Esophagus squamous epithelium (tissue), 5 donors: ENCODE measurements at places on chromosomes 4 and X.

- no peak overlapping the region for H3K4me3 ChIP-seq
- H3K27me3 ChIP-seq, result no peaks in the 10 kb centered on the region
- H3K4me1 ChIP-seq, result no peaks in the 10 kb centered on the region
- no peak for DNase-seq
- no peaks in the 10 kb centered on the region for H3K36me3 ChIP-seq
- H3K27ac ChIP-seq, result no peak overlapping the region
Measured at GRCh38 chrX:116317409-116317808, 119.0 kb upstream of the SLC6A14 start.

- no peaks in the 10 kb centered on the region for H3K4me1 ChIP-seq
- H3K27ac ChIP-seq, result no peak overlapping the region
- H3K4me3 ChIP-seq, result no peak overlapping the region
- no peaks in the 10 kb centered on the region for H3K27me3 ChIP-seq
Measured at GRCh38 chr4:8365951-8366350, 74.6 kb downstream of the ACOX3 start.

DNA sequence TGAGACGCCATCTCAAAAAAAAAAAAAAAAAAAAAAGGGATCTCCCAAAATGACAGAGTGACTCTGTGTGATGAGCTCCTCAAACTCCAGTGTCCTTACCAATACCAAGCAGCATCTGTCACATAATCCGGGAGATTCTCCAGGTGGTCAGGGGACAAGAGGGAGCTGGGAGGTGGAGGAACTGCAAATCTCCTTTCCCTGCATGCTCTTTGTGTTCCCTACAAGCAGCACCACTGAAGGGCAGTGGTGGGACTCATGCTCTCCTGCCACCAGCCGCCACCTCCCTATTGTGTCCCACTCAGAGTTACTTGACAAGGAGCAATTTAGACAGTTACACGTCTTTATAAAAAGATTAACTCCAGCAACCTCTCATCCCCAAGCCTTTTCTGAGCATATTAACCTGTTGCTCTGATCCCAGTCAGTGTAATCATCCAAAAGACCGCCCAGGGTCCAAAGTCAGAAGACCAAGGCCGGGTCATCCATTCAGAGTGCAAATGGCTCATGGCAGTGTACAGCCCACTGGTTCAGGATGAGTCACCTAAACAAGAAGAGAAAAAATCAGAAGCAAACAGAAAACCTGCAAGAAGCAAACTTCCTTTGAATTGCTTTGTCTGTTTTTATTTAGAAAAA, 23.6 kb downstream of the MGST2 start:
- no peak overlapping the region for H3K27ac ChIP-seq
- H3K27me3 ChIP-seq, result no peaks in the 10 kb centered on the region
- DNase-seq, result no peak
- no peak overlapping the region for H3K4me3 ChIP-seq
- H3K36me3 ChIP-seq, result peaks cover 7% of the 10 kb centered on the region
- peaks cover 58% of the 10 kb centered on the region for H3K4me1 ChIP-seq

GRCh38 chrX:38220415-38221390, at the start of gene SRPX:
Gene SRPX, minus strand, starts transcription at chrX:38220871. Its CDS starts 79 bp downstream, at chrX:38220792.
- H3K27ac ChIP-seq, result peak within 1 kb of the TSS; percentile 16
- H3K4me1 ChIP-seq, result no peaks in the 10 kb centered on the region
- no peak for DNase-seq
- no peaks in the 10 kb centered on the region for H3K27me3 ChIP-seq

DNA sequence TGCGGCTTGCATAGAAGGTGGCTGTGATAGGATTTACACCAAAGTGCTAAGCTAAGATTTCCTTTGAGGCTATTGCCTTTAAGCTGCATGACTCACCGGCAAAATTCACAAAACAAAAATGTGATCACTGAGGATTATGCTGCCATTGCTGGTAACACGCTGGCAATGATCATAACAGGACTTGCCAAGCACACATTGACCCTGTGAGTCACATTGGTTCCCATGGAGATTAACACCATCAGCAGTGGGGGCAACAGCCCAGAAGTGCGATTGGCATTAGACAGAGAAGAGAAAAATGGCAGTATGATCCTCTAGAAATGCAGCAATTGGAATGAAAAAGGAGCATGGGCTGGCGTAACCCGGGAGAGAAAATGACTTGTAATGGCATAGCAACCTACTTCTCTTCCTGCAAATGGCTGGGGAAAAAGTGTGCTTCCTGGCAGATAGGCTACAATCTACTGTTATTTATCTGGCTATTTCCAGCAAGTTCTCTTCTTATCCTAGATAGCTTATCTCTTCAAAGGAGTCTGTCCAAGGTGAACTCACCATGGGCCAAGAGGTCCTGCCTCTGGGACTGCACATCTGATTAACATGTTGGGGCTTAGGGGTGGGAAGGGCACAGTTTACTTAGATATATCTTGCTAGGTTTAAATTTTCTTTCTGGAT, 314.2 kb upstream of the IGFBP7 start:
- DNase-seq, result no peak
- no peaks in the 10 kb centered on the region for H3K27me3 ChIP-seq
- H3K36me3 ChIP-seq, result no peaks in the 10 kb centered on the region

- no peaks in the 10 kb centered on the region for H3K4me1 ChIP-seq
- H3K4me3 ChIP-seq, result no peak overlapping the region
- DNase-seq, result no peak
- no peaks in the 10 kb centered on the region for H3K27me3 ChIP-seq
- no peak overlapping the region for H3K27ac ChIP-seq
Measured at GRCh38 chr4:104989371-104989770, 157.3 kb upstream of the TET2 start.

DNA sequence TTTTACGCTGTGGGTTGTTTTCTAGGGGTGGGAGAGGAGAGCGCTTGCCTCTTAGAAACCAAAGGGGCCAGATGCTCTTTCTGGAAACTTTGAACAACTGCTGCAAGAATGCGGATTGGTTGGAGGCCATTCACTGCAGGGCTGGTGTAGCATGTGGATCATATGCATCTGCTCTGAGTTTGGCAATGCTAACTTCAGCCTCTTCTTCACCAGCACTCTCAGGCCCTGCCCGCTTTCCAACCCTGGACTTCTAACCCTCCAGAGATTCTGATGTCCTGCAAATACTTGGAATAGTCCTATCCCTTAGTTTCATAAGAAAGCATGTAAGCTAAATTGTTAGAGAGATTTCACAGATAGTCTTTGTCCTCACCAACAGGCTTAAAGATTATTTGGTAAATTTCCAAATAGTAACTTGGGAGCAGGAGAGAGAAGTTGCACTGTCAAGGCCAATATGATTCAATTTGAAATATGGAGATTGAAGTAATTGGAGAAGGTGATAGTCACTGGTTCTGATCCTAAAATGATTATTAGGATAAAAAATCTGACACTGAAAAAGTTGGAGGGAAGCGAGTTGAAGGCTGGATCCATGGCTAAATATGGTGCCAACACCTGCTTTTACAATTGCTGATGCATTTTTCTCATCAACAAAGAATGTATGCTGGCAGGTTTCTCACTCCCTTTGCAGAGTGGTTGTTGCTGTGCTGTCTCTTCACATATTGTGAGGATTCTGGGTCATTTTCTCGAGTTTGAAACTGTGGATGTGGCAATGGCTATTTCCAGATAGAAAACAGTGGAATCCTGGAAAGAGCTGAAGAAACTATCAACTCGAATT, 210.4 kb downstream of the PTTG2 start:
- H3K4me3 ChIP-seq, result no peak overlapping the region
- DNase-seq, result no peak
- no peaks in the 10 kb centered on the region for H3K36me3 ChIP-seq
